ENCODE measurements at places on chromosomes 11 and 22.
A peak's percentile ranks its signal among the peaks of the same experiment; 100 is the strongest.

GRCh38 chr11:84430661-84431060 is 1144.5 kb upstream of the CCDC90B start:
- DNase-seq, result no peak

GRCh38 chr22:35915477-35916013 is 113.1 kb downstream of the RBFOX2 start:
- DNase-seq, result peak; percentile 56

- DNase-seq, result no peak
Measured at GRCh38 chr22:45103756-45104155, 60.0 kb upstream of the NUP50 start.

DNA sequence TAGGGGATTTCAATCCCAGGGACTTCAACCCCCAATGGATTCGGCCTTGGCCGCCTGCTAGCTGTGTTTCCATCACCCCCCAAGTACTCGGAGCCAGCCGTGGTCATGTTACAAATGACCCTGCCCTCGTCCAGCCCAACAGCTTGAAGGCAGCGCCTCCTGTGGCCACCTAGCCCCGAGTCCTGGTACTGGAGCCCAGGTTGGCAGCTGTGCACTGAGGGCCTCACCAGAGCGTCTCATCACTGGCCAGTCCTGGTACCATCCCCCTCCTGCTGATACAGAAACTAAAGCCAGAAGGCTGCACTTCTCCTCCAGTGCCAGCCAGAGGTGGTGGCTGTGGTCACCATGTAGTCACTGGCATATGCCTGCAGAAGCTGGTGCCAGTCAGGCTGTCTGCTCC is 44.9 kb upstream of the FADD start:
- no peak for DNase-seq

DNA sequence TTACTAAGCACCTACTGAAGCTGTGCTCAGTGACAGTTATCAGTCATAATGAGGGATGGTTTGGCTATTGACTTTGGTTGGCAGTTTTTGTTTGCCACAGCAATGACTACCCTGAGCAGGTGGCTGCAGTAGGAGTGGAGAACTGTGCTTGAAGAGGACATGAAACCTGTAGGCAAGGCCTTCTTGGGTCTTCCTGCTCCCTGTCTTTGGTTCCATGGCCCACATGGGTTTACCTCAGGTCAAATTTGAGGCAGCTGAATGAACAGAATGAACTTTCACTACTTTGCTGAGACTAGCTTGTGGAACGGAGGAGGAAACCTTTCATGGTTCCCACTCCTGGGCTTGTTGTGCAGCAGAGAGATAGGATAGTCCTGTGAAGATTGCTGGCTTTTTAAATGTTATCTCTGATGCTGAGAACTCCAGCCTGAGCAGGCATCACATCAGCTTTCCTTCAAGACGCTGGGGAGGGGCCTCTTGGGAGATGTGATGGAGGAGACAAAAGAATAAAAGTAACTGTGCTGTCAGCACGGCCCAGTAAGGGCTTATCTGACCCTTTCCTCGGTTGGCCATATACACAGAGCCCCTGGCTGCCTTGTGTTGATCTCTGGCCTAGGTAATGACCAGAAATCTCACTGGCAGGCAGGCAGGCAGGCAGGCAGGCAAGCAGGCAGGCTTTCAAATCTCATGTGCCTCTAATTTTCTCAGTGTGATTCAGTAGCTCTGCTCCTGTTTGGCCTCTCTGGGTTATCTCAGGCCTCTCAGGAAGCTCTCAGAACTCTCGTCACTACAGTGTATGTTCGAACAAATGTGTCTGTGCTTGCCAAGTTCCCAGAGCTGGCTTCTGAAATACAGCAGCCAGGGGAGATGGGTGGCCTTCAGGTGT is 12.0 kb downstream of the STIM1 start:
- DNase-seq, result peak; percentile 30

DNA sequence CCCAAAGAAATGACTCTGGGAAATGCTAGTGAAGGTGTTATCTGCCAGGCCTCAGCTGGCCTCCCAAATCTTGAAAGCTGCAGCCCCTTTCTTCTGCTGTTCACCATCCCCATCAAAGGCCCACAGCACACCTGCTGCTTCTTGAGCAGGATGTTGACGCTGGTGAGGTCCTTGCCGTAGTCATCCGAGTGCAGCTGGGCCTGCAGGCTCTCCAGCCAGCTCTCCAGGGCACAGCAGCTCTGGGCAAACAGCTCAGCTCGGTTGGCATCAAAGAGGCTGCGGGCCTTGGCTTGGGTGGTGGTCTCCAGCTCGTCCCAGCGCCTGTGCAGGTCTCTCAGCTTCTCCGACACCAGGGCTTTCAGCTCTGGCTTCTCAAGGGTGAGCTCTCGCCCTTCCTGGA is 18.5 kb upstream of the RBM4B start:
- no peak for DNase-seq

DNA sequence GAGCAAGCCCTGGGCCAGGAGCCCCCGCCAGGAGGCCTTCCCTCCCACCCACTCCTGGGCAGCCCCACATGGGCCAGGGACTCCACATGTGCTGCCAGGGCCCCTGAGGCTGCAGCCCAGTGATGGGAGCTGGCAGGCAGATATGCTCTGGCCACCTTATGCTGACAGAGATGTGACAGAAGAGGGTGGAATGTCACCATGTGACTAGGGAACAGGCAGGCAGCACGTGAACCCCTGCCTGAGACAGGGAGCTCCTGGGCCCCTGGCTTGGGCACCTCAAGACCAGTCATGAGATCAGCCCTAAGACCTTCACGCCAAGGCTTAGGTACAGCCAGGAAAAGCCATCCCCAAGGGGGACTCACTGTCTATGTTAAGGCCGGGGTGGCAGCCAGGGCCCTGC is 9.1 kb downstream of the PRODH start:
- no peak for DNase-seq

GRCh38 chr22:35065796-35066218 is at the start of gene ISX:
TSS of gene ISX (plus strand) at chr22:35066158. CDS start at chr22:35067088, 930 bp downstream.
- no peak for DNase-seq

- DNase-seq, result no peak
Measured at GRCh38 chr11:21464601-21465193, 728.2 kb upstream of the ANO5 start.

DNA sequence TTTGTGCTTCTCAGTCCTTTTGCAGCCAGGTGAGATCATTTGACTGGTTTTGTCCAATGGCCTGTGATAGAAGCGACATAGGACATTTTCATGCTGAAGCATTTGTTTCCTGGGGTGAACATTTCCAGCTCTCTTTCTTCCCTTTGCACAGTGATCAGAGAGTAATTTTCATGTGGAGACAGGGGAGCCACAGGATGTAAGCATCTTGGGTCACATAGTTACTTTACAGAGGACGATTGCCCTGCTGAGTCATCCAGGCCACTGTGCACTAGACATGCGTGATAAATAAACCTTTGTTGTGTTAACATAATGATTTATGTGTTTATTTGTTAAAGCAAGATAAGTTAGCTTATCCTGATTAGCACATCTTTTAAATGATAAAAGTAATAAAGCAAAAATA is 263.5 kb upstream of the CCDC179 start:
- peak; percentile 56 for DNase-seq
